Upper lobe of left lung (tissue), 6 donors: ENCODE measurements at places on chromosomes 12 and 14. TPM values are rescaled to one million over a fixed set of nuclear protein-coding genes. Genes with fewer than 3 reads are reported as not detected.

DNA sequence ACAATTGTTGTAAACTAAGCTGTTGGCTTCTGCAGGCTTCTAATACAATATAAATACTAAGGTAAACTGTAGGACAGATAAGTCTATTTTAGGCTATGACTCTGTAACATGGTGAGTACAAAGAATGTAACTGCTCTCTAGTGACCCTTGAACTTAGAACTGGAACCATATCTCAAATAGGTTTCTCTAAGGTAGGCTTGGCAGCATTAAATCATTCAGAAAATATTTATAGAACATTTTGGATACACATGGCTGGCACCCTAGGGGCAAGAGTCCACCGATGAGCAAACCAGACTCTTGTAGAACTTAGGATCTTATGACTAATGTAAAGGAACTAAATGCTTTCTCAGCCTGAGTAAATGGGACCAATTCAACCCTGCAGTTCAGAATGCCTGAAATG, 19.4 kb upstream of the SLC25A3 start:
- DNase-seq: no peak

Gene GPR132
- 7.3 TPM for total RNA-seq

DNA sequence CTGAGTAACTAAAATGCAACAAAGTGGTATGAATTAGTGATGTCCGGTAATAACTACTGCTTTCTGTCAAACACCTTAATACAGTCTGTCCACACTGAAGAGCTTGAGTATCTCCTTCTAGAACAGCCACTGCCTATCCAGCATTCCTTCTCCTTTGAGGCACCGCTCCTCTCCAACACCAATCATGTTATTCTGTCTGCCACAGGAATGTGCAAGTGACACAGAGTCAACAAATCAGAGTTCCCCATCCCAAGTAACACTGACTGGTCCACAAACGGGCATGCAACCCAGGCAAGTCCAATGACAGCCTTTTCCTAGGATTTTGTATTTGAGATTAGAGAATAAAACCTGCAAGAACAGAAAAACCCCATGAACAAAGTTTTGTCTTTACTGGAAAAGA, 3.8 kb downstream of the GXYLT1 start:
- no peak for DNase-seq

DNA sequence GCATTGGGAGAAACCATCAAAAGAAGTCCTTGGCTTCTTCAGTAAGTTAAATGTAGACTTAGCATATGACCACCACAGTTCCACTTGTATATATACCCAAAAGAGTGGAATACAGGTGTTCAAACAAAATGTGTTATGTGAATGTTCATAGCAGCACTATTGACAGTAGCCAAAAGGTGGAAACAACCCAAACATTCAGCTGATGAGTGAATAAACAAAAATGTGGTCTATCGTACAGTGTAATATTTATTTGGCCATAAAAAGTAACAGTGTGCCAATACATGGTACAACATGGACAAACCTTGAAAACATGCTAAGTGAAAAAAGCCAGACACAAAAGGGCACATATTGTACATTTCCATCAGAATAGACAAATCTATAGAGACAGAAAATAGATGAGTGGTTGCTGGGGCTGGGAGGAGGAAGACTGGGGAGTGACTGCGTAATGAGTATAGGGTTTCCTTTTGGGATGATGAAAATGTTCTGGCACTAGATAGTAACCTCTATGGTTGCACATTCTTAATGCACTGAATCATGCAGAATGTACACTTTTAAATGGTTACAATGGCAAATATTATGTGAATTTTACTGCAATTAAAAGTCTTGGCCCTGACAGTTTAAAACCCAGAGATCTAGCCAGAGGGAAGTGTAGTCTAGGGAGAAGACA, 5.5 kb downstream of the ERP29 start:
- DNase-seq: no peak

GRCh38 chr12:67455236-67455635, 186.1 kb downstream of the CAND1 start:
- no peak for DNase-seq

- DNase-seq: no peak
Measured at GRCh38 chr14:71996610-71997009, 64.4 kb downstream of the RGS6 start.

DNA sequence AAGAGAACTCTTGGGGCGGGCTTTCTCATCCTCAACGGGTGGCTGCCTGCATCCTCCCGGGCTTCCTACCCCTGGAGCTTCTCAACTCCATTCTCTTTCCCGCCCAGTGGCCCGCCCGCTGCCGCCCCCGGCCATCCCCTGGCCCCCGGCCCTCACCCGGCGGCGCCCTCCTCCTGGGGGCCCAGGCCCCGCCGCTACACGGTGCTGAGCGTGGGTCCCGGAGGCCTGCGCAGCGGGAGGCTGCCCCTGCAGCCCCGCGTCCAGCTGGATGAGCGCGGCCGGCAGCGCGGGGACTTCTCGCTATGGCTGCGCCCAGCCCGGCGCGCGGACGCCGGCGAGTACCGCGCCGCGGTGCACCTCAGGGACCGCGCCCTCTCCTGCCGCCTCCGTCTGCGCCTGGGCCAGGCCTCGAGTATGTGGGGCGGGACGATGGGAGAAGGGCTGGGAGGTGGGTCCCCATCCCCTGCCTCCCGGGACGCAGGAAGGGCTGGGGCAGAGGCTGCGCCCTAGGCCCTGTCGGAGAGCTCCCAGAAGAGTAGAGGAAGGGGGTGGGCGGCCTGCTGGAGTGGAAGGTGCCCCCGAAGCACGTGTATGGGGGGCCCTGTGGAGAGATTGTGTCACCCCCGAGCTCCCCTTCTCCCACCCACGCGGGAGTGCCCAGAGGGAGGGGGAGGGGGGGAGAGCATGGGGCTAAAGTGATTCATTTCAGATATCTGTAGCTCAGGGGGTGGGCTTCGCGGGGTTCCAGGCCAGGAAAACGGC, 1.5 kb downstream of the LAG3 start:
- DNase-seq: no peak

Gene KLRK1
- total RNA-seq: 14.7 TPM

Gene GAS2L3
- total RNA-seq: 21.0 TPM

GRCh38 chr12:119870457-119870856, 6.7 kb downstream of the CIT start:
- DNase-seq: no peak

GRCh38 chr12:27573972-27574371, 50.0 kb downstream of the PPFIBP1 start:
- DNase-seq: no peak

Gene BCDIN3D
- 4.8 TPM for total RNA-seq

Gene CD163
- total RNA-seq: 399 TPM

DNA sequence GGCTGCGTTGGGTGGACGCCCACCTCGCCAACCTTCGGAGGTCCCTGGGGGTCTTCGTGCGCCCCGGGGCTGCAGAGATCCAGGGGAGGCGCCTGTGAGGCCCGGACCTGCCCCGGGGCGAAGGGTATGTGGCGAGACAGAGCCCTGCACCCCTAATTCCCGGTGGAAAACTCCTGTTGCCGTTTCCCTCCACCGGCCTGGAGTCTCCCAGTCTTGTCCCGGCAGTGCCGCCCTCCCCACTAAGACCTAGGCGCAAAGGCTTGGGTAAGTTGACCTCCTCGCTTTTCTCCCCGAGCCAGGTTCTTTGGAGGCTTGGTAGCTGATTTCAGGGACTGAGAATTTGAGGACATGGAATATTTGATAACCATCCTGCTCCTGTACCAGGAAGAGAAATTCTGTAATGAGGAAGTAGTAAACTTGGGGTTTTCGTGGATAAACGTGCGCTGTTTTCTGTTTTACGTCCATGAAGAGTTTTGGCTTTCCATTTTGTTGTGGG, 530 bp downstream of the APAF1 start:
- DNase-seq: peak; percentile 33

- peak; percentile 62 for DNase-seq
Measured at GRCh38 chr12:124869059-124869665, 5.5 kb upstream of the SCARB1 start.

DNA sequence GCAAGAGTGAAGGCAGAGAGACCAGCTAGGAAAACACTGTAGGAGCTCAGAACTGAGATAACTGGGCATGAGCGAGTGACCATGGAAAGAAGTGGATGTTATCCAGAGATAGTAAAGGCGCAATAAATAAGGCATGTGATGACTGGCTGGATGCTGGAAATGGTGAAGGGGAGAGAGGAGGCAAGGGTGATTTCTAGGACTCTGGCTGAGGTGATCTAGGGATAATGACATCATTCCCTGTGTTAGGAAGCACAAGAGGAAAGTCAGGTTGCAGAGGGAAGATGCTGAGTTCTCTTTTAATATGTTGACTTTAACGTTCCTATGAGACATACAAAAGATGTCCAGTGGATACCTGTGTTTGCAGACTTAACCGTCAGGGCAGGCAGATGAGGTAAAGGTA, 78.7 kb downstream of the C12orf56 start:
- DNase-seq: no peak

GRCh38 chr12:121465921-121466793, 66.2 kb downstream of the RNF34 start:
- DNase-seq: no peak

- DNase-seq: no peak
Measured at GRCh38 chr14:56797003-56797568, 13.2 kb downstream of the OTX2 start.

DNA sequence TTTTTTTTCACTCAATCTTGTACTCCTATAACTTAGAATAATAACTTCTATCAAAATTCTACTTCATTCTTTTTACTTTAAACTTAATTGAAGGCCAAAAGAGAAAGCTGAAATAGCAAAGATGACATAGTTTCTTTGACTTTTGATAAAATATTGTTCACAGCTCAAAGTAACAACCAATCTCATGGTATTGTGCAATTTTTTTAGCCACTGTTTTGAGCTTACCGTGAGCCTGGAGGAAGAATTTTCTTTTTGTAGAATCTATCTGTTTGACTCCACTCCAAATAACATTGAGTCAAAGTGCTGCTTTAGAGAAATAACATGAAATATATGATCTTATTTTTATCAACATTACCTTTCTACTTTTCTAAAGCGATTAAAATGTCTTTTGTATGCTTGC, 903.9 kb upstream of the FOXG1 start:
- no peak for DNase-seq

- DNase-seq: no peak
Measured at GRCh38 chr14:104091927-104092771, 6.6 kb downstream of the ASPG start.

- DNase-seq: peak; percentile 93
Measured at GRCh38 chr14:75295491-75296345, 17.1 kb downstream of the FOS start.

DNA sequence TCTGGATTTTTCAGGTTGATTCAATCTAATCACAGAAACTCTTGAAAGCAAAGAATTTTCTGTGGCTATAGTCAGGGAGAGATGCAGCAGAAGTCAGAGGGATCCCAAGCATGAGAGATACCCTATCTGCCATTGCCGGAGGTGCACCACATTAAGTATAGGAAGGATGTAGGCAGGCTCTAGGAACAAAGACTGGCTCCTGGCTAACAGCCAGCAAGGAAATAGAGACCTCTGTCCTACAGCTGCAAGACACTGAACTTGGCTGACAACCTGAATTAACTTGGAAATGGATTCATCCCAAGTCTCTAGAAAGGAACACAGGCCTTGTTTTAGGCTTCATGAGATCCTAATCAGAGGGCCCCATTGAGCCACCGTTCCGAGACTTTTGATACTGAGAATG, 364.9 kb upstream of the FLRT2 start:
- DNase-seq: no peak

Gene GRIP1
- total RNA-seq: 0.33 TPM

GRCh38 chr14:53954551-53955228, 1.9 kb downstream of the BMP4 start:
- DNase-seq: peak; percentile 88

DNA sequence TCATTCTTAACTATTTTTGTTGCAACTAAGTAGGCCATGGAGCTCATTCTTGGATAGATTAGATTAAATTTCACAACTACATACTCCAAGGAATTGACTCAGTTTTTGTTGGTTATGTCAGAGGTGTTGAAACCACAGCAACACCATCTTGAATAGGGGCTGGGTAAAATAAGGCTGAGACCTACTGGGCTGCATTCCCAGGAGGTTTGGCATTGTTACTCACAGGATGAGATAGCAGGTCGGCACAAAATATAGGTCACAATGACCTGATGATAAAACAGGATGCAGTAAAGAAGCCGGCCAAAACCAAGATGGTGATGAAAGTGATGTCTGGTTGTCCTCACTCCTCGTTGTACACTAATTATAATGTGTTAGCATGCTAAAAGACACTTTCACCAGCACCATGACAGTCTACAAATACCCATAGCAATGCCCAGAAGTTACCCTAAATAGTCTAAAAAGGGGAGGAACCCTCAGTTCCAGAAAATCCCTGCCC, 20.9 kb downstream of the DMAC2L start:
- no peak for DNase-seq

DNA sequence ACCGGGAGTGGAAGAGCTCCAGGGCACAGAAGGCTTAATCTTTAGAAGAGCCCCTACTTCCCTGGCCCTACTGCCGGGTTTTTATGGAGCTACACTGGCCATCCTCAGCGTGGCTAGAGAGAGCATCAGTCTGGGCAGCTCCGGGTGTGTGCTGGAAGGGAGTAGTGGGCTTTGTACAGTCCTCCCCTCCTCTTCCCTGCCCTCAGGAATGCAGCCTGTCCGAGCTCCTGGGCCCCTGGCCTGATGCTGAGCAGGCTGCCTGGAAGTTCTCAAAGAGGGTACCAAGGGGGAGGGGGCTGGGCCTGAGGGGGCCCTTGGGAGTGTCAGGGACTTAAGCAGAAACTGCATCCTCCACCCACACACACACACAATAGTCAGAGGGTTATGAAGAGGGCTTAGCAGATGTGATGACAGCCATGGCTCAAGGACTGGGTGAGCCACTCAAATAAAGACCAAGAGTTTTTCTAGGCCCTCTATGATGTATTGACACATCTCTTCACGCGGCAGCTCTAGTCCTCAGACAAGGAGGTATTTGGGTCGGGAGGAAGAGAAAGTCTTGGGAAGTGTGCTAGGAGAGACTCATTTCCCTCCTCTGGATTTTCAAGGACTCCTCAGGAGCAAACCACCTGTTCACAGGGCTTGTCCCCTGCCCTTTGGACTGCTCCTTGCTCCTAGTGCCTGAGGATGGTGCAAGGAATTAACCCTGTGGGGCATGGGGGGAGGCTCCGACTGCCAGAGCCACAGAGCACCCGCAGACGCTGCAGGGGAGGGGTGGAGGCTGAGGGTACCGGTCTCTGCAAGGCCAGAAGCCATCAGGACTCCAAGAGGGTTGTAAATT, 16.5 kb upstream of the FIGNL2 start:
- DNase-seq: no peak

Gene SRGAP1
- 4.7 TPM for total RNA-seq

DNA sequence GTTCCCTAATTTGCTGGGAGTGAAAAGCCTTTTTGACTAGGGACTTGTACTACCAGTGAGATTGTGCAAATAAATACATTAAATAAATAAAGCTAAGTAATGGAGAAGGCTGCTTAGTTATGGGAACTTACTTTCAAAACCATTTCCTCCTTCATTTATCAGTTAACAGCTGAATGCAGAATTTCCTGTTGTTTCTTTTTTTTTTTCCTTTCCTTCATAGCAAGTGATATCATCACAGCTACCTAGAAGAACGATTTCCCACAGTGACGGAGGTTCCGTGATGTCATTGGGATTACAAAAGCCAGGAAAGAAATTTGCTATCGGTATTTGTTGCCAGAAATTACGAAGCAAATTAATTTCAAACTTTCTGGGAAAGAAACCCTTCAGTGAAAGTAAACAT, 42.1 kb upstream of the SOCS2 start:
- DNase-seq: no peak

- DNase-seq: no peak
Measured at GRCh38 chr12:111056618-111057521, 136.5 kb upstream of the MYL2 start.

Gene GZMB
- 9.1 TPM for total RNA-seq
